ENCODE measurements at places on chromosomes 16 and 17.

- DNase-seq, result no peak
Measured at GRCh38 chr16:85210423-85211169, 98.3 kb upstream of the CIBAR2 start.

GRCh38 chr17:30352240-30352814 lies 18.5 kb upstream of the TMIGD1 start:
- DNase-seq, result peak; percentile 88

DNA sequence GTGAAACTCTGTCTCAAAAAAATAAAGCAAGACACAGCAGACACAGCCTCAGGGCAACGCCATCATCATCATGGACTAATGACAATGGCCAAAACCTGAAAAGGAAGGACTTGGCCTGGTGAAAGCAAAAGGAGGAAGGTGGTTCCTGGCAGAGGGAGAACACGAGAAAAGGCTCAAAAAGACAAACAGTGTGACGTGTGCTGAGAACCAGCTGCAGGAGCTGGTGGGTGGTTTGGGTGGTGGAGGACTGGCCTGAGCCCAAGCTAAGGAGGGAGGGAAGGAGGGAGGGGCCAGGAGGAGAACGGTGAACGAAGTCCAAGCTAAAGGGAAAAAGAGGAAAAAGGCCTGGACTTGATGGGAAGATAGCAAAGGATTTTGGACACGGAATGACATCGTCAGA lies 85.1 kb downstream of the SLC39A11 start:
- DNase-seq, result peak; percentile 87

GRCh38 chr16:7408700-7409365 lies 76.2 kb downstream of the RBFOX1 start:
- no peak for DNase-seq

GRCh38 chr16:24626256-24626655 lies 86.9 kb downstream of the RBBP6 start:
- no peak for DNase-seq

DNA sequence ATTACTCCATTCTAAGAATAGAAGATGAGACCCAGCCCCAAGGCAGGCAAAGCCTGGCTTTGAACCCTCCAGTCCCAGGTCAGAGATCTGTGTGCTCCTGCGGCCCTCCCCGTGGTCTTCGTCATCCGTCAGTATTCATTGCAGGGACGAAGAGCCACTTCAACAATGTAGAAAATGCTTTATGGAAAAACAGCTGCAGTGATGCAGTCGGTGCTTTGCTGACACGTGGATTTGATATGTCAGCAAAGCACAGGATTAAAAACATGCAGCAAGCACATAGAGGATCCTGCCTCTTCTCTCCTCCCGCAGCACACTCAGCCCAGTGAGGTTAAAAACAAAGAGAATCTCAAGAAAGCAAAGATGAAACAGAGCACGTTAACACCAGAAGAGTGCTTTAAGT lies 117.1 kb upstream of the AXIN2 start:
- no peak for DNase-seq

GRCh38 chr16:9286930-9287329 lies 195.5 kb downstream of the HAPSTR1 start:
- no peak for DNase-seq

DNA sequence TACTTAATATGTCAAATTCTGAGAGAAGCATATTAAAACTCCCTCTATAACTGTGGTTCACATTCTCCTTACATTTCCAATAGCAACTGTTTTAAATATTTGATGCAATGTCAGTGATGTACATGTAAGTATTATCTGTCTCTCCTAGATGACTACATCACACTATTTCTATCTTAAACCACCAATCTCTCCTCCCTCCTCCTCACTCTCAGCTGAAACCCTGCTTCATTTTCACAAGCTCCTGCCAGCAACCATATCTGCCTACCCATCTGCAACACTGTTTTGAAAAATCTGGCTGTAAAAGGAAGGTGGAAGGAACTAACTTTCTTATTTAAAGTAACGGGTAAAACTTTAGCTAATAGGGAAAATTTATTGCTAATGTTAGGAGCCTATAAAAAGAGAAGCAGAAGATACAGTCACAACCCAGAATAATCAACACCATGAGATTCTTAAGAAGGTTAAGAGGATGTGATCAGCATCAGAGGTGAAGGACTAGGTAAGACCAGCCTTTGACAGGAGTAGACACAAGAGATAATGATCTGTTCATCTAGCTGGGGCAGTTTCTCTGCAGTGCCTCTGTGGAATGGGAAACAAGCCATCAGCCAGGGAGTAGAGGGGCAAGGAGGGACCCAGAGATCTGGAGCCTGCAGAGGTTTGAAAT lies 31.0 kb downstream of the MYH10 start:
- DNase-seq, result no peak

GRCh38 chr16:53282975-53283946 lies 151.0 kb upstream of the RBL2 start:
- DNase-seq, result peak; percentile 1

GRCh38 chr16:87581857-87582215 lies 20.5 kb upstream of the JPH3 start:
- DNase-seq, result peak; percentile 60

GRCh38 chr16:65510850-65511249 lies 389.0 kb upstream of the CDH11 start:
- no peak for DNase-seq

All from inflammatory macrophage treated with lipopolysaccharide for 4 hours (primary cell).